ENCODE measurements at places on chromosomes 13 and 19. TPM values are rescaled to one million over a fixed set of nuclear protein-coding genes. Genes with fewer than 3 reads are reported as not detected.
A peak's percentile ranks its signal among the peaks of the same experiment; 100 is the strongest.

- DNase-seq: no peak
Measured at GRCh38 chr13:94178625-94179244, 300.7 kb downstream of the DCT start.

DNA sequence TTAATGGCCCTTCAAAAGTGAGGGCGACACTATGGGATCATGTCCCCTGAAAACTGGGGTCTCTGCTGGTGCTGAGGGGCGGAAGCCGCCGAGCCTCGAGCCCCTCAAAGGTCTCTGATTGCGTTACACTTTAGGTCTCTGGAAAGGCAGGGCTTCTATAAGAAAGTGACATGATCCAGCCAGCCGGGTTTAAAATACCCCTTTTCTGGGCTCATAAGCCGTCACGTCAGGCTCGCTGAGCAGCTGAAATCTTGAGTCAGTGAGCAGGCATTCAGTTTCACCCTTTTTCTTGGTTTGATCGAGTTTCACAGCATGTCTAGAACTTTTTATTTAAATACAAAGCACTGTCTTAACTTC is 600 bp upstream of the HMGB1 start:
- no peak for DNase-seq

DNA sequence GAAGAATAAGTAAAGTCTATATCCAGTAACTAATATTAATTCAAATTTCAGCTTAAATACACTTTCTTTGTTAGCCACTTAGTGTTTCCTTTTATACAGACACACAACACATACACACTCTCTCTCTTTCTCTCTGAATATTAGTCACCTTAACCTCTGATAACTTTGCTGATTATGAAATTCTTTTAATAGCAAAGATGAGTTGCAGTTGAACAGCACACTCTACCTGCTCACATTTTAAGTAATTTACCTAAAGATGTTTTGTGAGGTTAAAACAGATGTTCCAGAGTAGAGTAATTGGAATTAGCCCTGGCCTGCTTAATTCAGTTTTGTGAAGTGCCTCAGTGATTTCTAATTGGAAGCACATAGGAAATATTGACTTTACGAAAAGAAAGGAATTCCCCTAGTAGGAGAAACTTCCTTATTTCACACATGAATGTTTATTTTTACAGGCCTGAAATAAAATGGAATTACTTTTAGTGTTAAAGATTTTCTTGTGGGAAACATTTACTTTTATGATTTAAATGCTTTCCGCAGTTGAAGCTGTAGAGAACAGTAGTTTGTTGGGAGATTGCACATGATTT is 184.3 kb downstream of the MYO16 start:
- DNase-seq: no peak

GRCh38 chr19:16372065-16372915 is 47.7 kb downstream of the KLF2 start:
- DNase-seq: no peak

DNA sequence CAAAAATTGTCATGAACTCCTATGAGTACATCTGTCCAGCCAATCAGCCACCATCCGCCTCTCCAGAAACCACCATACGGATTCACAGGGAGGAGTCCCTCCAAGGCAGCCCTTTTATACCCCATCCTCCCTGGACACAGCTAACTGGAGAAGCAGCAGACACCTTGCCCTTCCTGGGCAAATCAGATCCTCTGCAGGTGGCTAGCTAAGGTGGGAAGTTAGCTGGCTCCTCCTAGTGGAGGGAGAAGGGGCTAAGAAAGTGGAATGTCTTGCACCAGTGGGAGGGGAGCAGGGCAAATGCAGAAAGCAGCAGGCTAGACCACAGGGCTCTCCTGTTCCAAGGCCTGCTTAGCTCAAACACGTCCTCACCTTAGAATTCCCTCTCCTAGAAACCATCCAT is 46.2 kb upstream of the UQCRFS1 start:
- no peak for DNase-seq

DNA sequence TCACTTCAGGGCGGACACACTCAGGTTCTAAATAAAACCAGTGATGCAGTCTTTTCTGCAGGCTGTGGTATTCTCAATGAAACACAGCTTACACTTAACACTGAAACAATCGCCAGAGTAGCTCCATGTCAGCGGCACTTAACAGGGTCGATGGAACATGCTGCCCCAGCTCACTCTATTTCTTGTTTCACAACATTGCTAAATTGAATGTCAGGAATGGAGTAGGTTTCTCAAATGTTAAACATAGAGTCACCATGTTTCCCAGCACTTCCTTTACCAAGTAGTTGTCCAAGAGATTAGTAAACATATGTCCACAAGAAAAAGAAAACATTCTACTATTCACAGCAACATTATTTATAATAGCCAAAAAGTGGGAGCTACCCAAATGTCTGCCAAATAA is 306.9 kb downstream of the SLITRK6 start:
- DNase-seq: no peak

DNA sequence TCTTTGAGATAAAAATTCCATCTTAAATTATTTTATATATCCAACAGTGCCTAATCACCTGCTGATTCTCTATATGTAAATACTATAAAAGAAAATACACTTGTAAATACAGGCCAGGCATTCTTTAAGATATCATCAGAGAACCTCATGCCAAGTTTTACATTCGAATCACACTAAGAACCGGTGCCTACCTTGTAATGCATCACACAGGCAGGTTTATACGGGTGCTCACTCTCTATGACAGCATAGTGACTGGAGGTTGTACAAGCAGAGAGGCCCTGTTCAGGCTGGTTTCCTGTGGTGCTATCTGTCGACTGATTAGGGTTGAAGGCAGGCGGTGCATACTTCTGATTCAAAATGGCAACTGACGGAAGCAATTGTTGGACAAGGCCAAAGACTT is 141.3 kb upstream of the FBXL3 start:
- DNase-seq: no peak

DNA sequence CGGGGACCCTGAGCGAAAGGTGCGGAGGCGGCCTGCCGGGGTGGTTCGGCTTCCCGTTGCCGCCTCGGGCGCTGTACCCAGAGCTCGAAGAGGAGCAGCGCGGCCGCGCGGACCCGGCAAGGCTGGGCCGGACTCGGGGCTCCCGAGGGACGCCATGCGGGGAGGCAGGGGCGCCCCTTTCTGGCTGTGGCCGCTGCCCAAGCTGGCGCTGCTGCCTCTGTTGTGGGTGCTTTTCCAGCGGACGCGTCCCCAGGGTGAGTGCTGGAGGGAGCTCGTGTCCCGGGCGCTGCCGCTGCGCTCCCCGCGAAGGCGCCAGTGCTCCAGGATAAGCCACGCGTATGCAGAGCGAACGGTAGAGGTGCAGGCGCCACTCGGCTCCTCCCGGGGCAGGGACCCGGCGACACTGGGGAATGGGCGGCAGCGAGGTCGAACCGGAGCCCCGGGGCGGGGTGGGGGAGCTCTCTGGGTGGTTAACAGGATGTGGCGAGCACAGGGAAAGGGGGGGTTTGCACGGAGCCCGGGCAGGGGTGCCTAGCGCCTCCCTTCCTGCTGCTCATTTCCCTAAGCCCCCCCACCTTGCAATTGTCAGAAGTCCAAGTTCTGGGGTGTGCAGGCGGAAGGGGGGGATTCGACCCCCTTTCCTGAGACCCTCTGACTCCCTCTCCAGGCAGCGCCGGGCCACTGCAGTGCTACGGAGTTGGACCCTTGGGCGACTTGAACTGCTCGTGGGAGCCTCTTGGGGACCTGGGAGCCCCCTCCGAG is at the start of gene IL27RA:
Gene IL27RA, plus strand, starts transcription at position 44 of the 762 bp plus-strand sequence. Its CDS starts 111 bp downstream, at position 155.
- peak; percentile 85 for DNase-seq

DNA sequence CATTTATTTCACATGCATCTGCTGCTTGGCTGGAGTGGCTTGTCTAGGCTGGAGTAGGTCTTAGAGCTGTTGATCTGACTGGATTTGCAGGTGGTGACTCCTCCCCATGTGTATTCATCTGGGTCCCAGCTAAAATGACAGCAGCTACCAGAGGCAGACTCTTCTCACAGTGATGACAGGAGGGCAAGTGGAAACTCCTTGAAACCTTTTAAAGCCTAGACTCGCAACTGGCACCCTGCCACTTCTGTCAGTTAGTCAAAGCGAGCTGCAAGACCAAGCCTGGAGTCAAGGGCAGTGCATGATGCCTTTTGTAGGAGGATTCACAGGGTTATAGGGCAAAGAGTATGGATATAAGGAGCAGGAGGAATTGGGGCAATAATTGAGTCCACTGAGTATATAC is 65.2 kb downstream of the TEX26 start:
- no peak for DNase-seq

GRCh38 chr13:110520431-110521295 is 40.9 kb downstream of the RAB20 start:
- no peak for DNase-seq

- DNase-seq: no peak
Measured at GRCh38 chr19:17405250-17406045, at the start of gene BST2. Gene BST2, minus strand, starts transcription at chr19:17405630. Its CDS starts 55 bp downstream, at chr19:17405575.

GRCh38 chr13:46296921-46297320 is 85.2 kb downstream of the LRRC63 start:
- no peak for DNase-seq

- DNase-seq: no peak
Measured at GRCh38 chr13:66926851-66927524, 303.1 kb downstream of the PCDH9 start.

GRCh38 chr19:18428173-18428786 is 9.1 kb downstream of the SSBP4 start:
- no peak for DNase-seq

ZNF823 gene
- 2.8 TPM for total RNA-seq

FGF9 gene
- 7.6 TPM for total RNA-seq

CEACAM8 gene
- not detected for total RNA-seq

UPF1 gene
- 175 TPM for total RNA-seq

BSPH1 gene
- total RNA-seq: not detected
